Muscle of leg (tissue), 16 donors: ENCODE measurements at places on chromosomes 5 and 9. TPM values are rescaled to one million over a fixed set of nuclear protein-coding genes. Genes with fewer than 3 reads are reported as not detected.

DNA sequence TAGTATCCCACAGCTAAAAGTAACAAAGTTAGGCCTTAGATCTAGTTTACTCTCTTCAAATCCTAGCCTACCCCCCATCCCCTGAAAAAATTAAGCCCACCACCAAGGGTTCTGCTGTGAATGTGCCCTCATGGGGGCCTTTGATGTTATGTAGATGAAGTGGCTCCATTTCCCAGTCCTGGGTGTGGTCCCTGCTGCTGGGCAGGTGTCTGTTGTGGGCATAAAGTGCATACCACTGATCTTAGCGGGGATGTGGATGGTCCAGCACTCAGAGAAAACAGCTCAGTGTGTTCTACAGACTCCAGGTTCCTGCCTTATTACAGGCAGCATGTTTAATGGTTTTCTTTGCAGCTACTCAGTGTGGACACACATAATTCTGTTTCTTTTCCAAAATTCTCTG, 1.9 kb downstream of the PCBD2 start:
- DNase-seq: no peak
- H3K27ac ChIP-seq: no peak overlapping the region
- peaks cover 26% of the 10 kb centered on the region for H3K36me3 ChIP-seq
- H3K4me1 ChIP-seq: no peaks in the 10 kb centered on the region
- H3K4me3 ChIP-seq: no peak overlapping the region
- H3K27me3 ChIP-seq: no peaks in the 10 kb centered on the region

Gene ACOT12
- total RNA-seq: 0.18 TPM

Gene C9orf50
- not detected for total RNA-seq

DNA sequence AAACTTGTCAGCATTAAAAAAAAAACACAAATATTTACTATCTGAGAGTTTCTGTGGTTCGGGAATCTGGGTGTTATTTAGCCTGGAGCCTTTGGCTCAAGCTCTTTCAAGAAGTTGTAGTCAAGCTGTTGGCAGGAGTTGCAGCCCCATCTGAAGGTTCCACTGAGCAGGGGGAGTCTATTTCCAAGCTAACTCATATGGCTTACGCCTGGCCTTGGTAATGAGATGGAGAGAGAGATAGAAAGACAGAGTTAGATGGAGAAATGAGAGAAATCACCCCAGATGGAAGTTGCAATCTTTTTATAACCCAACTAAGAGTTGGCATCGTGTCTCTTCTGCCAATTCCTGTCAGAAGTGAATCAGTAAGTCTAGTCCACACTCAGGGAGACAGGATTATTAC, 1075.2 kb upstream of the SEMA6A start:
- H3K4me1 ChIP-seq: no peaks in the 10 kb centered on the region
- H3K4me3 ChIP-seq: no peak overlapping the region

GRCh38 chr9:14349146-14349446, 35.2 kb upstream of the NFIB start:
- H3K27ac ChIP-seq: peak overlapping the region; percentile 98
- H3K36me3 ChIP-seq: no peaks in the 10 kb centered on the region
- H3K4me3 ChIP-seq: peak overlapping the region; percentile 59
- no peak for DNase-seq
- H3K4me1 ChIP-seq: peaks cover 65% of the 10 kb centered on the region

DNA sequence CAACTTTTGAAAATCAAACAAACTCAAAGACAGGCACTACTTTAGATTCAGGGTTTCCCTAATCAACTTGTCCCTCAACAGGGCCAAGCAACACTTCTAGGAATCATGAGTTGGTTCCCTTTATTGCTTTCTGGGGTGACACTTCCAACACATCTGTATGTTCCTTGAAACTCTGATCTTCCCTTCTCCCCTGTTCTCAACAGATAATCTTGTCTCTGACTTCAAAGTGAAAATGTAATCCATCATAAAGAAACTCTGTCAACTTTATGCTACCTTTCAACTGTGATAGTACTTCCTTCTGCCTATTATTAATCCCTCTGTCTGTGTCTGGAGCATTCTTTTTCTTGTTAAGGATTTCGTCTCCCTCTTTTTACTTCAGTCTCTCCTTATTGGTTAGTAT, 250.1 kb upstream of the MEF2C start:
- H3K27ac ChIP-seq: no peak overlapping the region
- no peak overlapping the region for H3K4me3 ChIP-seq
- no peaks in the 10 kb centered on the region for H3K4me1 ChIP-seq

Gene ZNF366
- total RNA-seq: 2.1 TPM
